ENCODE measurements at places on chromosomes 1 and 21.

GRCh38 chr1:28507646-28508434 is 2.0 kb downstream of the RCC1 start:
- no peak for DNase-seq

DNA sequence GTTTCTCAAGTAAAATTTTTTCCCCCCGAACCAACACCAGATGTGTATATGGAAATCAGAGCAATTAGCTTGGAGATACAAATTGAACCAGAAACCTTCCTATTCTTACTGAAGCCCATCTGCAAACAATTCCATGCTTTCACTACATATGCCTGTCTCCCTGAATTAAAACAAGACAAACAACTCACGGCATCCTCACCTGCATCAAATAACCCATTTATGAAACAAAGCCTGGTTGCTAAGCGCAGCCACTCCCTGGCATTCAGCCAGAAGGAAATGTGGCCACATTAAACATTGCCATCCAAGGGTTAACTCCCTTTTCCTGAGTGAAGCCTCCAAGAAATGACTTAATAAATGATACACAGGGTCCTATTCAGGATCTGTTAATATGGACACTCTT is 55.3 kb downstream of the APP start:
- no peak for DNase-seq

DNA sequence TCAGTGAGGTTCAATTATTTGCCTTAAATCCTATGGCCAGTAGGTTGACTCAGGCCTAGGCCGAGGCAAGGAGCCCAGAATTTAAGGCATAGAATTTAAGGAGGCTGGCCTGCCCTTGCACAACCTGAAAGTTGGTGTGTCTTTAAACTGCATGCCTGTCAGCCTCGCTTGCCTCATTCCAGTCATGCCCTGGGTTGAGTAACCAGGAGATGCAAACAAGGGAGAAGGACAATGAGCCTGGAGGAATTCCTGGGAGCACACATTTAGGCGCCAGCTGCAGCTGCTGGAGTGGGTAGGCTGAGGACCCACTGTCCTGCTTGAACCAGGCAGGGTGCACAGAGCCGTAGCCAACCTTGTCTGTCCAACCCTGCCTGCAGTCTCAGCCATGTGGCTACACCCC is 11.7 kb downstream of the CD2 start:
- DNase-seq, result no peak

- DNase-seq, result no peak
Measured at GRCh38 chr1:159916242-159917051, 8.9 kb downstream of the TAGLN2 start.

DNA sequence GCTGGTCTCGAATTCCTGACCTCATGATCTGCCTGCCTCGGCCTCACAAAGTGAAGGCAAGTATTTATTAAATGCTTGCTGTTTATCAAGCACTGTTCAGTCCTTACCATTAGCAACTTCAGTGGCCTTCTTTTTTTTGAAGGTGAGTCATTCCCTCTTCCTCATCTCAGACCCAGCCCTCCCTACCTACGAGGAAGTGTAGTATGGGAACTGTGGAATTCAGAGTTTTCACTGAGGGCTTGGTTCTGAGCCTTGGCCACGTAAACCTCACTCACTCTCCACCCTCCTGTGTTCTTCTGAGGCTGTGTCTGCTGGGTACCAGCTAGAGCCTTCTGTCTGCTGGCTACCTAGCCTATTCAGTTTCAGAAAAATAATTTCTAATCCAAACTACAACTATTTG is 218.3 kb upstream of the SGIP1 start:
- no peak for DNase-seq

DNA sequence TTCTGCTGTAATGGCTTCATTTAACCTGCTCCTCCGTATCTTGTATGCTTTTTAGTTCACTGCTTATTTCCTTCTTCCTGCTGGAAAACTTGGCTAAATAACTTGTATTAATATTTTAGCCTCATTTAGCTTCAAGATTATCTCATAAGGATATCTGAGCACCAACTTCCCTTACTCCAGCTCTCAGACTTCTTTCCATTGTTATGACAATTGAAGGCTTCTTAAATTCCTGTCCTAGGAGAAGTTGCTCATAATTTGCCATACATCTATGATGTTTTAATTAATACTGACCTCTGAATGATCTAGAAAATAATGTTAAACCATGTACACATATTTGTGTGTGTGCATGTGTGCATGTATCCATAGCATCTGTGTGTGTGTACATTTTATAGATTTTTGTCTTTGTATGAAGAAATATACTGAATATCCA is 1524.4 kb upstream of the TPTE start:
- DNase-seq, result no peak

DNA sequence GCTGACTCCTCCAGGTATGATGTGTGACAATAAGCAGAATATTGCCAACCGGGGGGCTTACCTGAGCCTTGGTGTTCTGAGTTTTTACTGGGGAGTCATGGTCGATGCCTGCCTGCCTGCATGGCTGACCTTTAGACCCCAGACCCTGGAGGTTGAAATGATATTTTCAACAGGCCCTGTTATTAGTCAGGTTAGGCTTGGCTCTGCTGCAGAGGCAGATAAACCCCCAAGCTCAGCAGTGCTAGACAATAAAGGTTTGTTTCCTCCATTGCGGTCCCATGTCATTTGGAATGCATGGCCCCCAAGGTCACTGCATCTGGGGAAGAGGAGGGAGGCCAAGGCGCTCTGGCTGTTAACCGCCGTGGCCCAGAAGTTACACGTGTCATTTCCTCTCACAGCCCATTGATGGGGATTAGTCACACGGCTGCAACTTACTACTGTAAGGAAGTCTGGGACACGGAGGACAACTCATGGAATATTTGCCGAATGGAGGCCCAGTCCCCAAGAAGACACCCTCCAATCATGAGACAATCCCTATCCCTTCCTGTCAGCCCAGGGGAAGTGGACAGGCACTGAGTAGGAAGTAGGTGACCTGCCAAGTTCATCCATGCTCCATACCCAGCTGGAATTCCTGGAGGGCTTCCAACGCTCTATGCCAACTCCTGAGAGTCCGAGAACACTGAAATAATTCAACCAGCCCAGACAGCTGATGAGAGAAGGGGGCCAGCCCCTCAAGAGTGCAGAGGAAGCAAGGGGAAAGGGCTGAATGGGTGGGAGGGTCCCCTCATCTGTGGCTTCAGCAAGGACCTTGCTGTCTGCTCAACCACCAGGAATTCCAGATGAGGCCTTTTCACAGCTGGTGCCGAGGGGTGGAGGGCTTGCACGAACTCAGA is 97.3 kb downstream of the TAS1R2 start:
- DNase-seq, result no peak

- DNase-seq, result no peak
Measured at GRCh38 chr1:21262293-21263051, 27.8 kb downstream of the ECE1 start.

Measured in activated T-cell treated with anti-CD3 and anti-CD28 coated beads for 4 hours (primary cell).